ENCODE measurements at places on chromosomes 6 and 20.

GRCh38 chr6:85417336-85417735, 32.5 kb upstream of the NT5E start:
- no peak for DNase-seq

DNA sequence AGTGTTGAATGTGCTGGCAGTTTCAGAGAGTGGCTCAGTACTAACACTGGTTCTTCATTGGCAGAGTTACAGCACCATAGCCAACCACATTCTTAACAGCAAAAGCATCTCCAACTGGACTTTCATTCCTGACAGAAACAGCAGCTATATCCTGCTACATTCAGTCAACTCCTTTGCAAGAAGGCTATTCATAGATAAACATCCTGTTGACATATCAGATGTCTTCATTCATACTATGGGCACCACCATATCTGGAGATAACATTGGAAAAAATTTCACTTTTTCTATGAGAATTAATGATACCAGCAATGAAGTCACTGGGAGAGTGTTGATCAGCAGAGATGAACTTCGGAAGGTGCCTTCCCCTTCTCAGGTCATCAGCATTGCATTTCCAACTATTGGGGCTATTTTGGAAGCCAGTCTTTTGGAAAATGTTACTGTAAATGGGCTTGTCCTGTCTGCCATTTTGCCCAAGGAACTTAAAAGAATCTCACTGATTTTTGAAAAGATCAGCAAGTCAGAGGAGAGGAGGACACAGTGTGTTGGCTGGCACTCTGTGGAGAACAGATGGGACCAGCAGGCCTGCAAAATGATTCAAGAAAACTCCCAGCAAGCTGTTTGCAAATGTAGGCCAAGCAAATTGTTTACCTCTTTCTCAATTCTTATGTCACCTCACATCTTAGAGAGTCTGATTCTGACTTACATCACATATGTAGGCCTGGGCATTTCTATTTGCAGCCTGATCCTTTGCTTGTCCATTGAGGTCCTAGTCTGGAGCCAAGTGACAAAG, 17.0 kb upstream of the ADGRF4 start:
- DNase-seq = no peak

DNA sequence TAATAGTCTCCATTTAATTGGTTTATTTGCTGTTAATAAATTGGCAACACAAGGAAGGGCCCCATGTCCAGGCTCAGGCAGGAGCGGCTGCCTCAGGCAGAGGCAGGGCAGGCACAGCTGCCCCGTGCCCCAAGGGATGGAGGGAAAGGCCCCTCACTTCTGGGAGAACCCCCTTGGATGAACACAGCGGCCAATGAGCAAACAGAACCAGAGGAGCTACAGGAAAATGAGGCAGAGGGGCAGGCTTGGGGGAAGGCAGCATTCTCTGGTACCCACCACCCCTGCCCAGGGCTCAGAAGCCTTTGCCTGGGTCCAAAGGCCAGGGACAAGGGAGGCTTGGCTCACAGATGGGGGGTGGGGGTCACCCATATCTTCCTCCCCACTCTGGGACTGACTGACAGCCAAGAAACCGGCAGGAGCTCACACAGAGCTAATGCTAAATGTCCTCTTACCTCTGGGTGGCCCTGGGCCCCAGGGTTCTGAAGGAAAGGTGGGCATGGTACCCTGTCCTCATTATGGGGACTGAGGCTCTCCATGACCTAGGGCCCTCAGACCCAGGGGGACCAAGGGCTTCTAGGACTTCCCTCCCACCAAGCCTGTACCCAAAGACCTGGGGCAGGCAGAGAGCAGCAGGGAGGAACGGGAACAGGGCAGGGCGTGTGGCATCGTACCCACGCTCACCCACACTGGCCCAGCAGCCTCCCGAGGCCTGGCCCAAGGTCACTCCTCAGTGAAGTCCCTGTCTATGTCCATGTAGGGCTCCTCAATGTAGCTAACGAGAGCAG, 47.0 kb downstream of the MYH7B start:
- DNase-seq = no peak

- DNase-seq = no peak
Observed at GRCh38 chr6:111087106-111087835, at the start of gene SLC16A10. Gene SLC16A10 (plus strand): TSS chr6:111087503. CDS start chr6:111087753, 250 bp downstream.

DNA sequence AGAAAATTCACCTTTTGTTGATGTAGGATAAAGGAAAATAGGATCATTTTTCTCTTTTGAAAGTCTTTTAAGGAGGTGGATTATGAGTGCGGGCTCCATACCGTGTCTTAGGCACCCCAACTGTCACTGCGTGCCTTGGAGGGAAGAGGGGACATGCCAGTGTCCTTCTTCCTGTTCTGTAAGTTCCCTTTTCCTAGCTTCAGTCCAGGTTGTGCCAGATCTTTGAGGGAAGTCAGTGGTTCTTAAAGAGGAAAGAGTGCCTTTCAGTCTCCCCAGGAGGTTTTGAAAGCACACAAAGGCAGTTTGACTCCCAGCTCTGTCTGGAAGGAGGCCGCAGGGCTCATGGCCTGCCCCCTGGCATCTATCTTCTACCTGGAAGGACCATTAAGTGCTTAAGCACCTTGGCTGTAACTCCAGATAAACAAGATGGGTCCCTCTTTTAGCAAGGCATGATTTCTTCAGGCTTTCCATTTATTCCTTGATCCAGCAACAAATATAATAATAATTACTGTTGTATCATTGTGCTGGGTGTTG, 13.0 kb downstream of the EFCAB8 start:
- DNase-seq = no peak

GRCh38 chr20:13676682-13677081, 38.0 kb upstream of the TASP1 start:
- DNase-seq = no peak

GRCh38 chr6:117676577-117677218, 1.4 kb downstream of the NUS1 start:
- DNase-seq = no peak

DNA sequence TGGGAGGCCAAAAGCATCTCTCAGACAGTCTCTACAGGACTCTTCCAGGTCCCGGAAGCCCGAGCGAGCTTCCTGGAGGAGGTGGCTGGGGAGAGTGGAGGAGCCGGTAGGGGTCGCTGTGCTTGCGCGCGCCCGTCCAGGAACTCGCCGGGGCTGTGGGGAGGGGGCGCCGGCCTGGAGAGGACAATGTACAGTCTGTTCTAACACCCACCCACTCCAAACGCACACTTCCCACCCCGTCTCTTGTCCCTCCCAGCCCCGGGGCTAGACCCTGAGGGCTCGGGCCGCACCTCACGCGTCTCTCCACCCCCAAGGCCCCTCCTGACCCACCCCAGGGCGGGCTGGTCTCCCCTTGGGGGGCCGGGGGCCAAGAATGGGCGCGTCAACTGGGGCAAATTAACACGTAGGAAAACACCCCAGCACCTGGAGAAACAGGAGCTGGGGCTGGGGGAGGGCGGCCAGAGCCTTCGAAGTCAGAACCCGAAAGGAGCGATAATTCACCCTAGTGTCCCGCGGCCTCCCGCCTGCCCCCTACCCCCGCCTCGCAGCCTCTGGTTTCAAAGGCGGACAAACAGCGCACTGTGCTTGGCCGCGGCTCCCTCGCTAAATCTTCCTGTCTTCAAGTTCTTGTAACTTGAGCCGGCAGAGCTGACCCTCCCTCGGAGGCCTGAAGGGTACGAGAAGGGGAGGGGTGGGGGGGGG, 103.2 kb upstream of the FOXP4 start:
- DNase-seq = no peak

DNA sequence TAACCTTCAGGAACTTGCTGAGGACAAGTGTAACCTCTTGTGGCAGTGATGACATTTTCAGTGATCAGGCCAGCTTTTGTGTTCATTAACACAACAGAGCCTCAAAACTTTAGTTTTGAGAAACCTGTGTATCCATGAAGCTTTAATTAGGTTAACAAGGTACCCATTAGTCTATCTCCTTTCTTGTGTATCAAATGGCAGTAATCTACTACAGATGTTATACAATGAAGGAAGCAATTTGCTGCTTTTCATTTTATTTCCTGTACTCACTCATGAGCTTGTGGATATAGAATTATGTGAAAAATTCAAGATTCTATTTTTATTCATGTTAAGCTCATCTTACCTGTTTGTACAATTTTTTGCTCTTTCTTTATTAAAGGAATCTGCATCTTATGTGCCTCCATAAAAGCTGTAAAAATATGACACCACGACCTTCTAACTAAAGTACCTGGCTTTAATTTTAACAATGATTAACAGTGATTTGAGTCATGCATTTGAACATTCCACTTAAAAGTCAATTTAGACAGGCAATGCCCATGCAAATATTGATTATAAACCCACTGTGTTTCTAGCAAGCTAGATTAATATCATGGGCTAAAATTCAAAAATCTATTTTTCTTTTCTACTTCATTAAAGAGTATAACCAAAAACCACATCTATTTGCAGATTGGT, 897.3 kb downstream of the KIF16B start:
- DNase-seq = no peak

- no peak for DNase-seq
Observed at GRCh38 chr20:35117196-35117595, 24.6 kb upstream of the TRPC4AP start.

DNA sequence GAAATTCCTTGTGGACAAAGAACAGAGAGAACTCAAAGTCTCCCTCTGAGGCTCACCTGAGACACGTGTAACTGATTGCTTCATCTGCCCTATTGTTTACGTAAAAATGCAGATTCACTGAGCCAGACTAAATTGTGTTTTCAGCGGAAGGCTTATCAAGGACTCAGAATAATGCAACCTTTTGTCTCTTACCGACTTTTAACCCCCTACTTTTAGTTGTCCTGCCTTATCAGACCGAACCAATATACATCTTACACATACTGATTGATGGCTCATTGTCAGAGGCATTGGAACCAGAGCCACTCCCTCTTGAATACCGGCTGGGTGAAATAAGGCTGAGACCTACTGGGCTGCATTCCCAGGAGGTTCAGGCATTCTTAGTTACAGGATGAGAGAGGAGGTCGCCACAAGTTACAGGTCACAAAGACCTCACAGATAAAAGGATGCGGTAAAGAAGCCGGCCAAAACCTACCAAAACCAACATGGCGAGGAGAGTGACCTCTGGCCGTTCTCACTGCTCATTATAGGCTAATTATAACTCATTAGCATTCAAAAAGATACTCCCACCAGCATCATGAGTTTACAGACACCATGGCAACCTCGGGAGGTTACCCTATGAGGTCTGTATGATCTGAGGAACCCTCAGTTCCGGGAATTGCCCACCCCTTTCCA, 95.5 kb upstream of the ZNF184 start:
- no peak for DNase-seq

DNA sequence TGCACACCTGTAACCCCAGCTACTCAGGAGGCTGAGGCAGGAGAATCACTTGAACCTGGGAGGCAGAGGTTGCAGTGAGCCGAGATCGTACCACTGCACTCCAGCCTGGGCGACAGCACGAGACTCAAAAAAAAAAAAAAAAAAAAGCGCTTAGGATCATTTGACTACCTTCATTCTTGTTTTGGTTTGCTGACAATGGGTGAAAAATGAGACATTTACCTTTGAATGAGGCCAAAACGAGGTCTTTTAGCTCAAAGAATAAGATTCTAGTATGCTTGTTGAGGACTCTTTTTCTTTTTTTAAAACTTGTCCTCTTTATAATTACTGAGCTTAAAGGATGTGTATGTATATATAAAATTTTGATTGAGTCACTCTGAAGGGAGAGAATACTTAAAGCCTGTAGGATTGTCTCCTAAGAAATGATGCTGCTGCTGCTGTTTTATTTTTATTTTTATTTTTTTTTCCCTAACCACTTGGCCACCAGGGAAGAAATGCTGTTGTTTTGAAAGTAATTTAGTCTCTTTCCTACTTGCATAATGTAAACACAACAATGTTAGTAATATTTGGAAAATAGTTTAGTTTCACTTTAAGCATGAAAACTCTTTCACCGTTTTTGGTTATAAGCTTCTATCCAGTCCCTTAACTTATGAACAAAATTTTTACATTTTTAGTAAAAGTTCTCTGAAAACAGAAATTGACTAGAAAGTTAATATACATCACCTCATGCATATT, 7.9 kb downstream of the UBR2 start:
- DNase-seq = no peak

DNA sequence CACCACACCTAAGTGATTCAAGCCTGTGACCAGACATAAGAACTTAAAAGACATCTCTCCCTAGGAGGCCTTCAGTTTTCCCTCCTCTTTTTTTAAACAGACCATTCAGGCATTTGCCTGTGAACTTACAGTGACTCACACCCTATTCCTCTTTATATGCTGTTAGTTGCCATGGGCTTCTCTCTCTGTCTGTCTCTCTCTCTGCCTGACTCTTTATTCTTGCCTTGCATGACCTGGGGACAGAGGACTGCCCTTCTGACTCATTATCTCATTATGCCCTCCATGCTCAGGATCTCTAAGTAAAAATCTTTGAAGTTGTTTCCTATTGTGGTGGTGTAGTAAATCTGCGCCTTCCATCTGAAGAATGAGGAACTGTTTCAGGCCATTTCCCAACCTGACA, 442.2 kb upstream of the MAN1A1 start:
- no peak for DNase-seq

- DNase-seq = no peak
Observed at GRCh38 chr6:39377539-39377950, 55.0 kb upstream of the KCNK16 start.

GRCh38 chr6:140041571-140042332, 667.3 kb upstream of the CITED2 start:
- DNase-seq = no peak

- DNase-seq = no peak
Observed at GRCh38 chr6:162217058-162217457, 510.5 kb downstream of the PRKN start.

- no peak for DNase-seq
Observed at GRCh38 chr6:138909975-138910374, 78.1 kb downstream of the REPS1 start.

DNA sequence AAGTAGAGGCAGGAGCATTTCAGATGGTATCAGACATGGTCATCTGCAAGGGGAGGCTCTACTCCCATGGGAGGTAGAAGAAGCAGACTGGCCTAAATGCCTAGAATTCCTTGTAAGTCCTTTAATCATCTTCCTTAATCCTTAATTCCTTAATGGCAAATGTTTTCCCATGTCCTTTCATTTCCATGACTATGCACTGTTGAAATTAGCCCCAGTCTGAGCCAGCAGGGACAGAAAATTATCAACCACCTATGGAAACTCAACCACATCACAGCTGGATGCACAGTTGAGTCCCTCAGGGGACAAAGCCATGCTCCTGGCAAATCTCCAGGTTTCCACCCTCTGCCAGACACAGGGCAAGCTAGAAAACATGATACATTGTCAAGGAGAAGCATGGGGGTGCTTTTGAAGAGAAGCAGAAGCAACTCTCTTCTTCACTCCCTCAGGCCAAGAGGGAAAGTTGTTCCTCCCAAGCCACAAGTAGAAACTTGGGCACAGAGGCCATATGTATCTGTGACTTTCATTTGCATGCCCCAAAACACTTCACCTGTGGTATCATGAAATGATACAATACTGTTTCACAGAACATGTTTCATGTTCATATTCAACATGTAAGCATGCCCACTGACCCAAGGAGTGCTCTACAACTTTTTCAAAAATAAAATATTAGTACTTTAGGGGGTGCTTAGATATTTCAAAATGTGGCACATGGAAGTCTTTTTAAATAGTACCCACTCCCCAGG, 683.6 kb downstream of the KIF16B start:
- DNase-seq = no peak

- DNase-seq = no peak
Observed at GRCh38 chr20:7703996-7704395, 236.3 kb downstream of the HAO1 start.

Data from coronary artery (tissue), 2 donors.